ENCODE measurements at places on chromosomes 11 and 22.

GRCh38 chr22:47315862-47316419 is 553.5 kb downstream of the TBC1D22A start:
- DNase-seq: no peak

GRCh38 chr11:56103210-56103737 is at the start of gene OR8H2:
Gene OR8H2 (plus strand): TSS chr11:56103687. CDS start chr11:56105043, 1,356 bp downstream.
- DNase-seq: no peak

DNA sequence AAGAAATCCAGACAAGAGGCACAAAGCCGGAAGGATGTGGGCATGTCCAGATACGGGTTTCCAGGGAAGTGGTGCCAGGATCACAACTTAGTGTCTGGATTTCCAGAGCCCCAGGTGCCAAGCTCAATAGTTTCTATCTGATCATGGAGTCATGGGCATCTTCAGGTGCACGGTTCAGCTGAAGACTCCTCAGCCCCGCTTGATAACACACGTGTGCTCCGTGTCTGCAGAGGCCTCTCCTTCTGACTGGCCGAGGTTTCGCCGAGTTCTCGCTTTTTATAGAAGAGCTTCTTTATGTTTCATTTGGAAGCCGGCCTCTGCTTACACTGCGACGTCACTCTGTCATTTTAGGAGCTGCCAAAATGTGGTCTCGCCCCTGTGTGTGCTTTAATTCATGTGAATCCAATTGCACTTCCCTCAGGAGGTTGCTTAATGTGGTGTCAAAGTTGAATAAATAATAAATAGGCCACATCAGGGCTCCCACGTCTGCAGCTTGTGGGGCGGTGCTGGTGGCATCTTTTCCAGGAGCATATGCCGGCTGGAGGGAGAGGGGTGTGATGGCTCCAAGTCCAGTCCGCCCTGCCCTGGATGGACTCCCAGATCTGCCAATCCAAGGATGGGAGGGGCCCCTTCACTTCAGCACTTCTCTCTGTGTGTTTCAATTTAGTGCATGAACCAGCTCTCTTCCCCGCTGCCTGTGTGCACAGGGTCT is 1410.8 kb downstream of the TBC1D22A start:
- no peak for DNase-seq

DNA sequence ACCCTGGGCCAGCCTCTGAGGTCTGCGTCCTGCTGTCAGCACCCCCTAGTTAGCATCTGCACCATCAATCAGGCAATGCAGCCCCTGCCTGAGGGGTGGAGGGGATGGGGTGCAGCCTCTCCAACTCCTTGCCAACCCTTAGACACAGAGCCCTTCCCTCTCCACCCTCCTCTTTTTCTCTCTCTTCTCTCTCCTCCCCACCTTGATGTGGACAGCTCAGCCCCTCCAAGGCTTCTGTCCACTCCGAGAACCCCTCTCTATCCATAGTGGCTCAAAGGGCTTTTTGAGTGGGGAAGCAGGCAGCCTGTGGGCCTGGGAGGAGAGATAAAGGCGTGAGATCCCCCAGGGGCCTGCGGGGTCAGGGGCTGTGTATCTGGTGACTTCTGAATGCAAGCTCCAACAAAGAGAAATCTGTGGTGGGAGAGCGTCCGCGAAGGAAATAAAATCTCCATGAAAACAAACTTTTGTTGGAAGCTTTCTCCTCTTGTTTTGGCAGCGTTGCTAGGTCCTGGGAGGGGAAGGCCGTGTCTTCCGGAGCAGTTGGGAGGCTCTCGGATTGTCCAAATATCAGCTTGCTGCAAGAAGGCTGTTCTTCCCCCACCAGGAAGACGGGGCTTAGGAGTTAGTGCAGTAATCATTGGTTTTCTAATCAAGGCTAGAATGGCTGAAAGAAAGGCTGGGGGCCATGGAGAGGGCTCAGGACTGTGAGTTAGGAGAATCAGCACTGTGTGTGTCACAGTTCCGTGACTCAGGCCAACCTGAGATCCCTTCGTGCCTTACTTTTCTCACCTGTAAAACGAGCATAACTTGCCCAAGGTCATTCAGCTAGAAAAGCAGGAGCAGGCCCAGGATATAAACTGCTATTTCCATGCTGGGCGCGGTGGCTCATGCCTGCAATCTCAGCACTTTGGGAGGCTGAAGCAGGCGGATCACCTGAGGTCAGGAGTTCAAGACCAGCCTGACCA is 50.3 kb downstream of the PKNOX2 start:
- DNase-seq: no peak

Measured in NCI-H1048 (cell line).